ENCODE measurements at places on chromosomes 4 and X. TPM values are rescaled to one million over a fixed set of nuclear protein-coding genes. Genes with fewer than 3 reads are reported as not detected.

Gene CXXC4
- 1.2 TPM for total RNA-seq

Gene CFAP97
- 12.8 TPM for total RNA-seq

Gene TREX2
- total RNA-seq = 0.38 TPM

Gene GPRASP1
- total RNA-seq = 4.3 TPM

Gene GLRA3
- total RNA-seq = 0.05 TPM

Gene DCAF4L1
- 0.09 TPM for total RNA-seq

Gene GAGE1
- not detected for total RNA-seq

Gene CENPI
- total RNA-seq = 9.7 TPM

Gene ATOH1
- under 0.01 TPM for total RNA-seq

Gene STOX2
- 5.3 TPM for total RNA-seq

Gene KLHL34
- 0.05 TPM for total RNA-seq

Gene GK
- 6.2 TPM for total RNA-seq

Gene BEX3
- 126 TPM for total RNA-seq

Gene CSTF2
- 20.4 TPM for total RNA-seq

Gene SH2D1A
- 218 TPM for total RNA-seq

Gene HSD17B10
- 92.6 TPM for total RNA-seq

Gene ASIC5
- total RNA-seq = not detected

Gene DMRTC1
- 0.05 TPM for total RNA-seq

All from thymus (tissue), 14 donors.